ENCODE measurements at places on chromosomes 5 and 9.

DNA sequence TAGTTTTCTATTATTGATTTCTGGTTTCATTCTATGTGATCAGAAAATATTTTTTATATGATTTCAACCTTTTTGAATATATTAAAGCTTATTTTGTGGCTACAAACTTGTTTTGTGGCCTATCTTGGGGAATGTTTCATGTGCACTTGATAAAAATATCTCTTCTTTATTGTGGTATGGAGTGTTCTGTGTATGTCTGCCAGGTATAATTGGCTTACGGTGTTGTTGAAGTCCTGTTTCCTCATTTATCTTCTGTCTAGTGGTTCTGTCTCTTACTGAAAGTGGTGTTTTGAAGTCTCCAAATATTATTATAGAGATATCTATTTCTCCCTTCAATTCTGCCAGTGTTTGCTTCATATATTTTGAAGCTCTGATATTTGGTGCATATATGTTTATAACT is 9.6 kb downstream of the CARD19 start:
- no peak for DNase-seq

GRCh38 chr5:72314571-72315172 is 5.4 kb downstream of the MRPS27 start:
- DNase-seq: no peak

DNA sequence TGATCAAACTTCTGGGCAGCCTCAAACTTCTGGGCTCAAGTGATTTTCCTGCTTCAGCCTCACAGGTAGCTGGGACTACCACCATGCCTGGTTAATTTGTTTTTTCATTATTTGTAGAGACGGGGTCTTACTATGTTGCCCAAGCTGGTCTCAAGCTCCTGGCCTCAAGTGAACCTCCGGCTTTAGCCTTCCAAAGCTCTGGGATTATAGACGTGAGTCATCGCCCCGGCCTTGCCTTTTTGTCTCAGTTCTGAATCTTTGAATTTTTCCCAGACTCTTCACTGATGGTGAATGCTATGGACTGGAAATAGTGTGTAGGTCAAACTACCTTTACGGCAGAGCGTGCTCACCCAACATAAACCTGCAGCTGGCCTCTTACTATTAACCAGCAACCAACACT is 32.3 kb upstream of the EGFLAM start:
- no peak for DNase-seq

DNA sequence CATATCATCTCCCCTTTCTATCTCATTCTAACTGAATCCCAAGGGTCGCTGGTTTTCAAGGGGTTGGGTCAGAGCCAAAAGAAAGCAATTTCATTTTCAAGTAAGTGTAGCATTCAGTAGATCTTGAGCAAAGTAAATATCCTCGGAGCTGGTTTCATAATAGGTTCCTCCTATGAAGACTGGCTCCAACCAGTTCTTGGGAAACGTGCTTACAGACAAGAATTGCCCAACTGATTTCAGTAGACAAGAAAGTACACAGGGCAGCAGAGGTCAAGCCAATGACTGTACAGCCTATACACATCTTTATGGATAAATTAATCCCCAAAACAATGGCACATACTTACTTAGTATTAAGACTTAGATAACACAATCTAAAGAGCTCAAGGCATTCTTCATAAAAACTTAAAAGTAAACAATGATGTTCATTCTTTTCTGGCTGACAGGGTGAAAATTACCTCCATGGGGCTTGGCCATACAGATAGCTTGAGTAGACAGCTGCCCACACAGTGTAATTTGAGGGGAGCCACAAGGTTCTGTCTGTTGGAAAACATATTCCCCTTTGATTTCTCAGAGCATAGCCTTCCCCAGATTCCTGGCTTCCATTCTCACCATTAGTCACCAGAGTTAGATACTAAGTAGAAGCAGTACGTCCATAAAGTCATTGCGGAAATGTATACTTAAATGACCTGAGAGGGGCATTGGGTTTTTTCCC is 163.9 kb downstream of the ARRDC3 start:
- no peak for DNase-seq

DNA sequence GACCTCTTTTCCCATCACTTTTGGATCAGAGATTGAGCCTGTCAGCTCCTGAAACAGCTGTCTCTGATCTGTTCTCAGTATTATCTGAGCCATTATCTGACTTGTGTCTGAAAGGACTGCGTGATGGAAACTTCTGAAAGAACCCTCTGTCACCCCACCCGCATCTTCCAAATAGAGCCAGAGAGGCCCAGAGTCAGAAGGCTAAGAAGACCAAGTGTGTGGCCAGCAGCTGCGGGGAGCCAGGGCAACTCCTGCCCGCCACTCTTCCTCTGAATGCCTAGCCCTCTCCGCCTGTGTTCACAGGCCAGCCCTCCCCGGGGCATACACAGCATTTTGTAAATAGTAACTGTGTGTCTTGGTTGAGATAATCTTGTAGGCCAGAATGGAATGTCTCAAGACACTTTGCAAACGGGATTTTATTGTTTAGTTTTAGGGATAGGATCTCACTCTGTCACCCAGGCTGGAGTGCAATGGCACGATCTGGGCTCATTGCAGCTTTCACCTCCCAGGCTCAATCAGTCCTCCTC is 92.7 kb downstream of the AOPEP start:
- no peak for DNase-seq

- DNase-seq: no peak
These were observed 171.3 kb downstream of the SLC28A3 start for GRCh38 chr9:84169240-84169639.

DNA sequence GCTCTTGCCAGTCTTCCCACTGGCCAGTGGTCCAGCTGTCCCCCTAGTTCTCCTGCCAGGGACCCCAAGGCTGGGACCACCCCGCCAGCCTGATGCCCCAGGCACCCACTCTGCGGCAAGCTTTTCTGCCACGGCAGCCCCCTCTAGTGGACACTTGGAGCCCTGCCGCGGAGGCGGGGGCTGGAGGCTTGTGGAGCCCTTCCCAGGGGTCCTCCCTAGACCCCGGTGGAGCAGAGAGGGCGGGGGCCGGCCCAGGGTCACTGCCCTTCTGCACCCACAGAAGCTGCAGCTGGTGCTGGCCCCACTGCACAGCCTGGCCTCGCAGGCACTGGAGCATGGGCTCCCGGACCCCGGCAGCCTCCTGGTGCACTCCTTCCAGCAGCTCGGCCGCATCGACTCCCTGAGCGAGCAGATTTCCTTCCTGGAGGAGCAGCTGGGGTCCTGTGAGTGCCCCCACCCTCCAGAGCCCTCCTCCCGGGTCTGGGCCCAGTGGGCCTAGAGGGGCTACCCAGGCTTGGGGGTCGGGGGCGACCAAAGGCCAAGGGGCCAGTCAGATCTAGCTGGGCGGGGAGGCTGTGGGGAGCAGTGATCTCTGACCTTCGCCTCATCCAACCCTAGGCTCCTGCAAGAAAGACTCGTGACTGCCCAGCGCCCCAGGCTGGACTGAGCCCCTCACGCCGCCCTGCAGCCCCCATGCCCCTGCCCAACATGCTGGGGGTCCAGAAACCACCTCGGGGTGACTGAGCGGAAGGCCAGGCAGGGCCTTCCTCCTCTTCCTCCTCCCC is 9.1 kb downstream of the EGFL7 start:
- no peak for DNase-seq

DNA sequence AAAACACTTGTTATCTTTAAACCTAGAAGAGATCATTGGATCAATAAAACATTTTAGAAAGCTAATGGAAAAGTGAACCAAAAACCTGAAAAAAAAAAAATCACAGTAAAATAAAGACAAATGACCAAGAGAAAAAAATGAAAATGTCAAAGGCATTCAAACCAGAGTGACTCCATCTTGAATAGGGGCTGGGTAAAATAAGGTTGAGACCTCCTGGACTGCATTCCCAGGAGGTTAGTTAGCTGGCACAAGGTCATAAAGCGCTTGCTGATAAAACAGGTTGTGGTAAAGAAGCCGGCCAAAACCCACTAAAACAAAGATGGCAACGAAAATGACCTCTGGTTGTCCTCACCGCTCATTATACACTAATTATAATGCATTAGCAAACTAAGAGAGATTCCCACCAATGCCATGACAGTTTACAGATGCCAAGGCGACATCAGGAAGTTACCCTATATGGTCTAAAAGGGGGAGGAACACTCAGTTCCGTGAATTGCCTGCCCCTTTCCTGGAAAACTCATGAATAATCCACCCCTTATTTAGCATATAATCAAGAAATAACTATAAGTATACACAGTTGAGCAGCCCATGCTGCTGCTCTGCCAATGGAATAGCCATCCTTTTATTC is 116.7 kb upstream of the NEK6 start:
- no peak for DNase-seq

DNA sequence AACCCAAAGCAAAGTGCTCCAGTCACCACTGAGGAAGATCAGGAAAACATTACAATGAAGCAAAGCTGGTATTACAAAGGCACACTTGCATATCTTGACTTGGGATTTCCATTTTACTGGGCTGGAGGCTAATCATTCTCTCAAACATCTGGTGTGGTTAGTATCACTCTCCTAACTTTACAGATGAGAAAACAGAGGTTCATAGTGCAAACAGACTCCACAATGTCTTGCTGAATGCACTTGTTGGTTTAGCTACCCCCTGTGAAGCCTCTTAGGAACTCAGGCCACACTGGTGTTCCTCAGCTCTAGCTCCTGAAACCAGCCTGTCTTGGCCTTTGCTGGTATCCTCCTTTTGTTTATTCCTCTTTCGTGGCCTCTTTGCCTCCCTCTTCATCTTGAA is 29.5 kb upstream of the SMAD5 start:
- DNase-seq: no peak

- DNase-seq: no peak
These were observed 1567.2 kb upstream of the WWC1 start for GRCh38 chr5:166724284-166724683.

DNA sequence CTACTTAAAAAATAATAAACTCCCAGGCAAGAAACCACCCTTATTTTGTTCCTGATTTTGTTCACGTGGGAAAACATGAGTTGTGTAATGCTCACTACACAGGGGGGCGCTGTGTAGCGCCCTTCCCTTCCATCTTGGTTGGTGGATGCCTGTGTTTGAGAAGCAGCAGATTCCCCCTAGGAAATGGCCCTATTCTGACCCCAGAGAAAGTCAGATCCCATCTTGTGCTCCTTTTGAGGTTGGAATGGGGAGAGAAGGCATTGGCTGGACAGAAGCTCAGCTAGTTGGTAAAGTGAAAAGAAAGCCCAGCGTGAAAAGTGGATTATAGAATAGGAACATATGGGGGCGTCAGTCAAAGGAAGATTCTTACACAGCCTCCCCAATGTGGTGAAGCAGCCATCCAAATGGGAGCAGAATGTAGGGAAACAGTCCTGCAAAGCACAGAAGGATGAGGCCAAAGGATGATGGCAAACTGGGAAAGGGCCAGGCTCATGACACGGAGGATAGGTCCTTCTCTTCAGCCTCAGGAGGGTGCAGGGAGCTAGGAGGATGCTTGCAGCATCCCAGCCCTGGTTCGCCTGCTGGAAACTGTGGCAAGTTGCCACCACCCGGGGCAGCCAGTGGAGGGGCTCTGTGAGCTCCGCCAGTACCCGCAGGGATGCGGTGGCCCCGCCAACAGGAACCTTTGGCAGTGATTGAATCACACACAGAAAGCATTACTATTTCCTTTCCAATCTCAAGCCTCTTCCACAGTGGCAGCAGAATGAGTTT is 314.2 kb upstream of the DAP start:
- no peak for DNase-seq

GRCh38 chr5:160940725-160941124 is 88.7 kb upstream of the ATP10B start:
- DNase-seq: no peak

- DNase-seq: no peak
These were observed 635 bp downstream of the FBN2 start for GRCh38 chr5:128537221-128537999.

DNA sequence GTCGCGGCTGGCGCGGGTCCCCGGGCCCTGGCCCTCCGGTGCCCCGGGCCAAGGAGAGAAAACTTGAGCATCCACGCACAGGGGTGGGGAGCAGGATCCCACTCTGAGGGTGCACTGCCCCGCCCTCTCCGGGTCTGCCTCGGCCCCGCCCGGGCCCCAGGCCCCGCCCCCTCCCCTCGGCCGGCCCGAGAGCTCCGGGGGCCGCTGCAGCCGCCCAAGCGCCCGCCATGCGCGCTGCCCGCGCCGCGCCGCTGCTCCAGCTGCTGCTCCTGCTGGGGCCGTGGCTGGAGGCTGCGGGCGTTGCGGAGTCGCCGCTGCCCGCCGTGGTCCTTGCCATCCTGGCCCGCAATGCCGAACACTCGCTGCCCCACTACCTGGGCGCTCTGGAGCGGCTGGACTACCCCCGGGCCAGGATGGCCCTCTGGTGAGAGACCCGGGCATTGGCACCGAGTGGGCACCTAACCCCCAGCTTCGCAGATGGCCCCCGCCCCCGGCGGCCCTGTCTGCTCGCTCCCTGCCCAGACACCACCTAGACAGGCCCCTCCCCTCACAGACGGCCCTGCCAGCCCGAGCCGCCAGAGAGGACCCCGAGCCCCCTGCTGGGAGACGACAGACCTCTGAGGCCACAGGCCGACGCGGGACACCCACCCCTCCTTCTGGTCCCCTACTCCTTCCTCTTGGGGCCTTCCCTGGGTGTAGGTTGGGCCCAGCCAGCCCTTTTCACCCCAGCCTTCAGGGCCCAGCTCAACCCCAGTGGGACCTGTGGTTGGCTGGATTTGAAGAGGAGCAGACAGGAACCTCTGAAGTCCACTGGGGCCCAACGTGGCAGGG is at the start of gene CERCAM:
CERCAM (plus strand) TSS at position 207 of the 831 bp plus-strand sequence; CDS start at position 228, 21 bp downstream.
- DNase-seq: no peak

DNA sequence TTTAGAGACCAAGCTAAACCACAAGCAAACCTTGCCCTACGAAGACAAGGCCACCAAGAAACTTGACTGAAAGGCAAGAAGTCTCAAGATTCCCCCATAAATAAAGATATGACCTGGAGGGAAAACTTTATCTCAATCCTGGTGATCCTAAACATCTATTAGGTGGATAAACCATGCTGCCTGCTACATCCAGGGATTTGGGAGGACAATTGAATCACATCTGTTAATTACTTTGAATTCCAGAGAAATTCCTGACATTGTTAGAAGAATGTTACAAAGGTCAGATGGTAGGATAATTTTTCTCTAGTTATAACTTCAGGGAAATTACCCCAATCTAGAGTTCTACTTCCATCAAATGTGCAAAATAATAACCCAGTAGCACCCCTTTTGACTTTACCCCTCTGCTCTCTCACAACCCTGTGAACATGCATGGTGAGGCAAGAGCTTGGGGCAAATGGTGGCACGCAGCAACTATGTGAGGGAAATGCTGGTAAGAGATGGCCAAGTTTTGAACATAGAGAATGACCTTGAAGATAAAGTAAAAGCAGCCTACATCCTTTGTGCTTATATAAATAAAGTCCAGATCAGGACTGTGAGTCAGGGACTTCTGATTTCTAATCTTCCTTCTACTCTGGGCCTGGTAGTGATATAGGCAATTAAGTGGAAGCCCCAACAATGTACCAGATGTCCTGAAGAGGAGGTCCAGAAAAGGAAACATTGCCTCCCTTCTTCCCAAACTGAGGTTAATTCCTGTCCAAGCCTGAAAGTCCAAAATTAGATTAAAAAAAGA is 57.1 kb upstream of the PTGER4 start:
- no peak for DNase-seq

GRCh38 chr5:120236360-120236759 is 227.7 kb upstream of the PRR16 start:
- DNase-seq: no peak

- no peak for DNase-seq
These were observed 34.3 kb upstream of the RPS23 start for GRCh38 chr5:82312373-82312856.

- DNase-seq: no peak
These were observed 401.4 kb downstream of the PSAT1 start for GRCh38 chr9:78698371-78698770.

GRCh38 chr9:110763568-110763967 is 95.0 kb downstream of the MUSK start:
- no peak for DNase-seq

Data from cortex of kidney (tissue), 1 donor.